SK-MEL-5 (cell line): ENCODE measurements at places on chromosomes 6 and 20.

GRCh38 chr6:141398949-141399348 lies 733.8 kb upstream of the GJE1 start:
- no peak for DNase-seq

DNA sequence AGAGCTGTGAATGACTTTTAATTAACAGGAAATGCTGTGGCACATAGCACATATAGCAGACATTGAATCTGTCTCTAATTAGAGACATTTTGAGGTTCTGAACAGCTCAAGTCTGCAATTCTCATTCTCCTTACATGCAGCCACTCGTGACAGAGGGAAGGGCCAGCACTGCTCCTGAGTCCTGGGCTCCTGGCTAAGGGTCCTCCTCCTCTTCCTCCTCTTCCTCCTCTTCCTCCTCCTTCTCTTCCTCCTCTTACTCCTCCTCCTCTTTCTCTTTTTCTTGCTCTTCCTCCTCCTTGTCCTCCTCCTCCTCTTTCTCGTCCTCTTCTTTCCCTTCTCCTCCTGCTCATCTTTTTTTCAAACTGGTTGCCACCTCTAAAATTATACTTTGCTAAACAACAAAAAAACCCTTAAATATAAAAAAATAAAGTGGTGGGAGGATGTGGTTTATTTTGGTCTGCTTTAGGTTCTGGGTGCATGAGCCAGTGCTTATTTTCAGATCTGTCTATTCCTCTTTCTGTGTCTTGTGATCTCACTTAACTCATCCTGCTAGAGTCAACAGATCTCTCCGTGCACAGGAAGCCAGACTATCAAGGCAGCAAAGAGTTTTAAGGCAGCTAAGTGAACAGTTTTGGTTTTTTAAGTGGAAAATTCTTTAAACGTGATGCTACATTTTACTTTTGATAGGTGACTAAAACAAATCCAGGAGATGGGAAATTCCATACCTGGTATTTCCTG lies 159.3 kb downstream of the CD83 start:
- DNase-seq: no peak

DNA sequence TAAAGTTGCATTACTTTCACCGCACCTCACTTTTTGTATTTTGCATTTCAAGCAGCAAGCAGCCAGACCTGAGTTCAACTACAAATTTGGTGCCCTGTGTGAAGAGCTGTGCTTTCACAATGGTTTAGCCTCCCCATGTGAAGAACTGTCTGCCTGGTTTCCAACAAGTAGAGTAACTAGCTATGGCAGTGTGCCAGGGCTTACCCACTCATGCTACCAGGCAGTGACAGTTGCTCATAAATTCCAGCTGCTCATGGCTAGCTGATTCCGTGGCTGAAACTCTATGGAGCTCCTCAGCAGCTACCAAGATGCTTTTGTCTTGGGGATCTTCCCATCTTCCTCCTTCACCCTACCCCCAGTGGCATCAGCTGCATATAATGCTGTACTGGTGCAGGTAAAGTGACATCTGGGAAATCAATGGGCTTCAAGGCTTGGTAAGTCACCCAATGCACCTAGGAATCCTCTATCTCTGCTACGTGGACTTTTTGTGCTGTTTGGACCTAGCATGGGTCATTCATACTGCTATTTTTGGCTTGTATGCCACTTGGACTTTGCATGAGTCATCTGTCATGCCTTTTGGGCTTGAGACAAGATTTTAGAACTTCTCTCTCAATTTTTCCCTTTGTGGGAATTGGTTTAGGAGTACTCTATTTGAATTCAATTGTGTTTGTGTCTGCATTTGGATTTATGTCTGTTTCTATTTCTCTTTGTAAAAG lies 176.5 kb upstream of the GJE1 start:
- no peak for DNase-seq

DNA sequence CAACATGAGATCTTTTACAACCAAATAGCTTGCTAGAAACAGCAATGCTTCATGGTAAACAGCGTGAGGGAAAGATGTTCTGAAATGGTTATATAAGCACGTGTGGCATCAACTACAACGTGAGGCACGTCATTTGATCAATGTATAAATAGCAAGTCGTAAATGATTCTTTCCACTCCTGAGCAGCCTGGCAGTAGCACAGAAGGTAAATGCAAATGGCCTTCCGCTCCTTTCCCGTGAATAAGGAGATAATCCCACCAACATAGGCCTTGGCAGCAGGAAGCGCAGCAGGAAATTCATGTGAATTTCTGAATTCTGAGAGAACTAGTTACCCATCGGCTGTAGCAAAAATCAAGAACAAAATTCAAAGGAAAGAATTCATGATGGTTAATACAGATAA lies 17.0 kb downstream of the RPS6KA2 start:
- DNase-seq: no peak
